ENCODE measurements at places on chromosomes 1 and 21.
A peak's percentile ranks its signal among the peaks of the same experiment; 100 is the strongest.

DNA sequence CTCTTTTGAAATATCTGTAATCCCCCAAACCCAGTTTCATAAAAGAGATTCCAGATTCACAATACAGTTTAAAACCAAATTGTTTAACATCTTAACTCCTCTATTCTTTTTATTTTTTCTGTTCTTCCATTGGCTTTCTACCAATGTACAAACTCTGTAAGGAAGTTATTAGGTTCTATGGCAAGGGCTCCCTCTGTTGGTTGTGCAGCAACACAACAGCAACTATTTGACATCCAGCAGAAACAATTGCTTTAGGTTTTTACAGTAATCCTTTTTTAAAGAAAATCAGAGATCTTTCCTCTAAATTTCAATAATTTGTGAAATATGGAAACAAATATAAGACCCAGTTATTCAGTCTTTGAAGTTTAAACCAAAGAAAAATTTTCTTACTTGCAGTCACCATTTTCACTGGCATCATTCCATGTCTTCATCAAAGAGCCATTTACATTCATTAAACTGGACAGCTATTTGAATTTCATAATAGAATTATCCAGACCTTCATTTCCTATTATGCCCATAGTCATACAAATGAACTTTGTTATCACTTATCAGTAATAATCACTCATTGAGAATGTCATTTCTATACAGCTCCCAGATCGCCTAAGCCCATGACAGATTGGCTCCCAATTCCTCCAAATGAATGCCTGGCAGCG lies 46.5 kb upstream of the RNF11 start:
- DNase-seq: peak; percentile 70

DNA sequence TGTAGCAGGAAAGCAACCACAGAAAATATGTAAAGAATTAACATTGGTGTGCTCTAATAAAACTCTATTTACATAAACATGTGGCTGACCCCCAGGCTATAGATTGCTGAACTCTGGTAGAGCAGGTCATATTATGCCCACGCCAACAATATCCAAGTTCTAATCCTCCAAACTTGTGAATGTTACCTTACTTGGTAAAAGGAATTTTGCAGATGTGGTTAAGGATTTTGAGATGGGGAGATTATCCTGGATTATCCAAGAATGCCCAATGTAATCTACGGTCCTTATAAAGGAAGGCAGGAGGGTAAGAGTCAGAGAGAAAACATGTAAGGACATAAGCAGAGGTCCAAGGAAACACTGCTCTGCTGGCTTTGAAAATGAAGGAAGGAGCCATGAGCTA lies 201.0 kb downstream of the USH2A start:
- DNase-seq: peak; percentile 7

GRCh38 chr1:221565711-221566110 lies 176.2 kb downstream of the DUSP10 start:
- no peak for DNase-seq

DNA sequence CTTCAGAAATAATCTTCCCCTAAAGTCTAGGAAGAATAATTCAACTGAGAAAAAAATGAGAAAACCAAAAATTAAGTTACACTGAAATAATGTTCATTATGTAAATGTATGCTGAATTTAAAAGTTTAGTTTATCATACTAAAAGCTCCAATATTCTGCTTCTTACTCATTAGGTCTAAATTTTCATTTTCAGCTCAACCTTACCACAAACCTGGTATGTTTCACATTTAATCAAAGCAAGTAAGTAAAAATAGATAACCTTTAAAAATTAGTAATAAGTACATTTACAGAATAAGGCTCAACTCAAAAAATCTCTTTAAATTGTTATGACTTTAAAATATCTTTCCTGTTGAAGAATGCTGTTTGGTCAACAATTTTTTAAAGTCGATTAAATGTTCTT lies 15.0 kb downstream of the BTG3 start:
- no peak for DNase-seq

GRCh38 chr1:43548285-43549271 lies 17.9 kb downstream of the PTPRF start:
- no peak for DNase-seq

DNA sequence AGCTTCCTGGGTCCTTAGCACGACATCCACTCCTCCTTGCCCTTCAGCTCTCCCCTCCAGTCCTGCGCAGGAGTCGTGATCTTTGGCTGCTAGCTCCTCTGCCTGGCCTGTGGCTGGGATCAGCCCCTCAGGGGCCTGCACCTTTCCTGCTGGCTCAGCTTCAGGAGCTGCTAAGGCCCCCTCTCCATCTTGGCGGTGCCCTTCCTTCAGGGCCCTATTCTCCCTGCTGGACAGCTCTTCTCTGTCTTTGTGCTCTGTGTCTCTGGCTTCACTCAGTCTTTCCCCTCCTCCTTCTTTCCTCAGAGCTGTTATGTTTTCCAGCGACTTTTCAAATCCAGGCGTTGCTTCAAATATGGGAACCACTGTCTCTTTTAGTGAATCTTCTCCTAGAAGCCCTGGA lies 59.5 kb upstream of the LRRC53 start:
- no peak for DNase-seq

All from M059J (cell line).